ENCODE measurements at places on chromosomes 11 and 22.

DNA sequence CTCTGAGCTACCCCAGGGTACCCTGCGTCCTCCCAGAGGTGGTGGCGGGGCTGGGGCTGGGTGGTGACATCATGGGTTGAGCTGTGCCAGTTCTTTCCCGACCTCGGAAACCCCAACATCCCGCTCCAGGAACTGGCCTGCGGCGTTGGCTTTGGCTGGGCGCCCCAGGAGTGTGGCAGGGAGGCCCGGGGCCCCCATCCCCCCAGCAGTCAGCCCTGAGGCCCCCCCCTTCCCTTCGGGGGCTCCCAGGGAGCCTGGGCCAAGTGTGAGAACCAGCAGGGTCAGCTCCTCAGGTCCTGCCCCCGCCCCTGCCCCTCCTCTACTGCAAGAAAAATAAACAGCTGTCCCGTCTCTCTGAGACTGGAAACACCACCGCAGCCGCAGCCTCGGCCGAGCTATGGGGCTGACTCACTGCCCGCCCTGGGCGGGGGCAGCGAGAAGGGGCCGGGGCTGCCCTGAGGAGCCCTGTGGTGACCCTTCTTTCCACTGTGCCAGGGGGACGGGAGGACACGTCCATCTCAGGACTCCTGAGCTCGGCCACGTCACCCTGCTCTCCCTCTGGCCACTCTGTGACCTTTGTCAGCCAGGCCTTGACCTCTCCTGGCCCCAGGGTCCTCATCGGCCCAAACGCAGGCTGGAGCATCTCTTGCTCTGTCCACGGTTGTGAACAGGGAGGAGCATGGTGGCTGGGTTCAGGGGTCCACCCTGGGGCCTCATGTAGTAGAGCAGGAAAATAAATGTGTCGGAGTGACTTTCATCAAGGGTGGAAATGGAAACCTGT is 73.4 kb downstream of the WNT7B start:
- DNase-seq: peak; percentile 12

DNA sequence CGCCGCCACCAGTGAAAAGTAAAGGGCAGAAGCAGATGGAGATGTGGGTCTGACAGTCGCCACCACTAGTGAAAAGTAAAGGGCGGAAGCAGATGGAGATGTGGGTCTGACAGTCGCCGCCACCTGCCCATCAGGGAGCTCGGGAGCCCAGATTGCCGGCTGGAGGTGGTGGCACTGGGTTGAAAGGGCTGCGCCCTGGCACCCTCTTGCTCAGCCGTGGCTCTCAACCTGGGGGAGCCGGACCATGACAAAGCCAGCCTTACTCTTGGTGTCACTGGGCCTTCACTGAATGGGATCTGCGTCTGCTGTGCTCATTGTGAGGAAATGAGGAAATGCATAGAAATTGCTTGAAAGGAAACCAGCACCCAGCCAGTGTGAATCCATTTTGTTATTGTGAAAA is 36.3 kb downstream of the AP2A2 start:
- no peak for DNase-seq

DNA sequence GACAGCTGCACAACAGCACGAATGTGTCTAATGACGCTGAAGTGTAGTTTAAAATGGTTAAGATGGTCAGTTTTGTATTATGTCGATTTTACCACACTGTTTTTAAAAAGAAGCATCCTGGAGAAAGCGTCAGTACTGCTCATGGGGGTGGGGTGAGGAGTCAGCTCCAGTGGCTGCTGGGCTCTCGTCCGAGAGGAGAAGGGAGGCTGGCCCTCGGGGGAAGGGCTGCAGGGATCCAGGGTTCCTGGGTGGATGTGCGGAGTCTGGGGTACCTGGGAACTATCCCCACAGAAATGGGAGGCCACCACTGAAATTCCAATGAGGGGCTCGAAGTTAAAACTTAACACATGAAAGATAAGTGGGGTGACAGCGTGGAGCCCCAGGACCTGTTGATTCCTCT is 11.9 kb downstream of the C11orf21 start:
- no peak for DNase-seq

GRCh38 chr22:28029956-28030355 is 110.9 kb upstream of the PITPNB start:
- DNase-seq: no peak

- no peak for DNase-seq
These were observed 72.1 kb downstream of the CELSR1 start for GRCh38 chr22:46465345-46465720.

- DNase-seq: no peak
These were observed 183.5 kb downstream of the DSCAML1 start for GRCh38 chr11:117613521-117613920.

GRCh38 chr11:124817036-124817435 is 16.8 kb upstream of the MSANTD2 start:
- peak; percentile 65 for DNase-seq

GRCh38 chr22:43654271-43654670 is 157.8 kb downstream of the EFCAB6 start:
- no peak for DNase-seq

DNA sequence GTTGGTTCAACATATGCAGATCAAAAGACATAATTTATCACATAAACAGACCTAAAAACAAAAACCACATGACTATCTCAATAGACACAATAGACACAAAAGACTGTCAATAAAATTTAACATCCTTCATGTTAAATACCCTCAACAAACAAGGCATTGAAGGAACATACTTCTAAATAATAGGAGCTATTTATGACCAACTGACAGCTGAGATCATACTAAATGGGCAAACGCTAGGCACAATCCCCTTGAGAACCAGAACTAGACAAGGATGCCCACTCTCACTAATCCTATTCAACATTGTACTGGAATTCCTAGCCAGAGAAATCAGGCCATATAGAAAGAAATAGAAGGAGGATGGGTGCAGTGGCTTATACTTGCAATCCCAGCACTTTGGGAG is 50.3 kb upstream of the GLYAT start:
- DNase-seq: no peak
